ENCODE measurements at places on chromosomes 3 and 15. TPM values are rescaled to one million over a fixed set of nuclear protein-coding genes. Genes with fewer than 3 reads are reported as not detected.

DNA sequence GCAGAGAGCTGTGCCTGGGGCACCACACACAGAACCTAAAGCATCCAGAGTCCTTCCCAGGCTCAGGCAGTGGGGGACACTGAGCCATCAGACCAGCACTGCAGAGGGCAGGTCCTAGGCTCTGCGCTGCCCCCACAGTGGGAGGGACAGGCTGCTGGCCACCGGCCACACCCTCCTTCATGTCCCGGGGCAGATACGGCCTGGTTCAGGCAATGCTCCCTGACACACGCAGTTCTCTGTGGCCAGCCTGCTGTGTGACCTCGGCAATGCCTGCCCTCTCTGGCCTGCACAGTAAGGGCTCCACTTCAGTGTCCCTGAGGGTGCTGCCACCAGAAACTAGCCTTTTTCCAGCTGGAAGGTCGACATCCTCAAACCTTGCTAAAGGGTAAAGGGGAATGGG is 12.4 kb downstream of the LINGO1 start:
- H3K36me3 ChIP-seq = no peaks in the 10 kb centered on the region
- no peak overlapping the region for H3K4me3 ChIP-seq
- H3K27ac ChIP-seq = no peak overlapping the region

- no peak overlapping the region for H3K4me3 ChIP-seq
- H3K27ac ChIP-seq = no peak overlapping the region
- peak; percentile 55 for DNase-seq
- H3K27me3 ChIP-seq = no peaks in the 10 kb centered on the region
Observed at GRCh38 chr3:32045091-32045915, 61.1 kb upstream of the GPD1L start.

DNA sequence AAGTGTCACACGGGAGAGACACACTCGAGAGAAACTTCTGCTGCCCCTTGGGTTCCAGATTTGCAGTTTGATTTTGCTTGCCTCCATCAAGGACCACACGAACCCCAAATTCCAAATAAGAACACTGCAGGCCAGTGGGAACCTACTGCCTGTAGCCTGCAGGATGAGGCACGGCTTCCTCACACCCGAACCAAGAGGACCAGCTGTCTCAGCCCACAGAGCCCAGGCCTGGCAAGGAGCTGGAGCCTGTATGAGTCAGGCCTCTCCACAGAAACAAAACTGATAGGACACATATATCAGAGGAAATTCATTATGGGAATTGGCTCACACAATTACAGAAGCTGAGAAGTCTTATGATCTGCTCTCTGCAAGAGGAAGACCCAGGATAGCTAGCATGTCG is 188.1 kb upstream of the NSMCE3 start:
- H3K4me3 ChIP-seq = no peak overlapping the region
- no peak overlapping the region for H3K27ac ChIP-seq

DNA sequence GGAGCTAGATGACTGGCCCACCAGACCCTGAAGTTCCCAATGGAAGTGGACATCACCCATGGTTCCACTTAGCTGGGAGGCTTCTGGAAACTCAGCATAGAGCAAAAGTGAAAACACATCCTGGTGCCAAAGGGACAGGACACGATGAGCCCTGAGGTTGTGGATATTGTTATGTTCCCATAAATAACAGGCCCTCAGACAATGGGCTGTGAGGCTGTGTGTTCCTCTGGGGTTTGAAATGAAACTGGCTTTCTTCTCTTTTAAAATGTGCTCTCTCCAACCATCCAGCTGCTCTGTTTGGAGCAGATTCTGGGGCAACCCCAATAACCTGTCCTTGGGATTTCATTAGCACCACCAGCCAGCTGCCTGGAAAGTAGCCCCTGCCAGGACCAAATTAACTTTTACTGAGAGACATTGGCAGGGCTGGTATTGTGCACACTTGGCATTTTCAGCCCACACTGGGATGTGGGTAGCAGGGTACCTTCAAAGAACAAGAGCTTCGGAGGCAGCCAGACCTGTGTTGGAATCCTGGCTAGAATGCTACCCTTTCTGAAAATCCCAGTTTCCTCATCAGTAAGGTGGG is 97.5 kb downstream of the DNAJB8 start:
- H3K36me3 ChIP-seq = no peaks in the 10 kb centered on the region
- H3K4me1 ChIP-seq = peaks cover 5% of the 10 kb centered on the region
- H3K4me3 ChIP-seq = no peak overlapping the region
- H3K27ac ChIP-seq = no peak overlapping the region
- no peak for DNase-seq
- H3K27me3 ChIP-seq = no peaks in the 10 kb centered on the region

DNA sequence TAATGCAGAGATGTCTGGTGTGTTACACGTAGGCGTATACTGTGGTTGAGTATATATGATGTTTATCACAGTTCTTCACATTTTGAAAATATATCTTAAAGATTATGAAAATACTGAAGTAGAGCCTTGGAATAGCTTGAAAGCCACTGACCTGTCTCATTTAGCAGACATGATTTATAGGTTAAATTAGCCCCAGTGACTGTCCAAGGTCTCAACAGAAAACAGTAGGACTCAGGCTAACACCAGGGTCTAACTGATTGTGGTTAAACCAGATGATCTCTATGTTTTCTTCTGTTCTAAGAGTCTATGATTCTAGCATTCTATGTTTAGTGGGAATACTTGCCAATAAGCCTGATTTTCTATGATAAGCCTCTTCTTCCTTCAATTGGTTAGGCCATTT is 166.4 kb upstream of the NR2E3 start:
- H3K4me1 ChIP-seq = peaks cover 8% of the 10 kb centered on the region
- no peaks in the 10 kb centered on the region for H3K36me3 ChIP-seq
- DNase-seq = no peak
- no peak overlapping the region for H3K4me3 ChIP-seq
- H3K27ac ChIP-seq = no peak overlapping the region

DNA sequence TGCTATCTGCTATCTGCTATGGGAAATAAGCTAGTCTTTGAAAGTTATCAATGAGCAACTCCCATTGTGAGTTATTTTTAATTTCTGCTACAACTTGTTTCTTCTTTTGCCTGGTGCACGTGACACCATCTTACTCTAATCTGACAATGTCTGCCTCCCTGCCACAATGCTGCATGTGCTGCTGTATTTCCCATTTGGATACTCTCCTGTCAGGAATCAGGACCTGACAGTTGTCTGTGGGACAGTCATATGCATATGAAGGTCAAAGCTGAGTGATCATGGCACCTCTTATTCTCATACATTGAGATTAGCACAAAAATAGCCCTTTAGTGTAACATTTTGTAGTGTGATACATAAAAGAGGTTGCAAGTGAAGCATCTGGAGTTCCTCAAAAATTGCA is 45.8 kb downstream of the HMG20A start:
- H3K36me3 ChIP-seq = peaks cover 8% of the 10 kb centered on the region
- no peaks in the 10 kb centered on the region for H3K4me1 ChIP-seq
- no peak for DNase-seq
- H3K27me3 ChIP-seq = no peaks in the 10 kb centered on the region

DNA sequence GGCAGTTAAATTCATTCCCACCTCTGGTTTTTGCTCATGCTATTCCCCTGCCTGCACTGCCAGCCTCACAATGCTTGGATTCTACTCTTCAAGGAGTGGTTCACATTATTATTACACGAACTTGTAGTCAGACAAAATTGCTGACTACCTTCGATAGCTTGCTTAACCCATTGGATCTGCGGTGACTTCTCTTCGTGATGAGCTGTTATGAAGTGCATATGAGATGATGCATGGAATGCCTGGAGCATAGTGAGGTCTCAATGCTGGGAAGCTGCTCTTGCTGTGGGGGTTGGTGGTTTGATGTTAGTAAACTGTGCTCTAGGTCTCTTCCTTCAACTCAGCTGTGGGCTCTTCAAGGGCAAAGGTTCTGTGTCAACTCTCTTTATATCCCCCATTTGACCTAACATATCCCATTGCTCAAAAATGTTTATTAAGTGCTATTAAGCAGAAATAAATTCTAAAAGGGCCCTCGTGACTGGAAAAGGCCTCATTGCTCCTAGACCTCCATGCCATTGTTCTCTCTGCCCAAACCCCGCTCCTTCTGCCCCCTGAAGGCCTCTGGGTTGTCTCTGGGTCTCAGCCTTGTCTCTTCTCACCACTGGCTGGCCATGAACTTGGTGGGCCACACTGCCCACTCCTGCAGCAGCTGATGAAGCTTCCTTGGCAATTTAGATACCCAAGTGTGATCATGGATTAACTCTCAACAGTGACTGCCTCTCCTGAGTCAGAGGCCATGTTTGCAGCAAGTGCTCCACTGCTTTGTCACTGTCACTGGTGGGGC is 4.5 kb upstream of the SLCO2A1 start:
- no peaks in the 10 kb centered on the region for H3K36me3 ChIP-seq
- peaks cover 30% of the 10 kb centered on the region for H3K27me3 ChIP-seq
- peaks cover 5% of the 10 kb centered on the region for H3K4me1 ChIP-seq
- H3K27ac ChIP-seq = no peak overlapping the region
- DNase-seq = no peak

The GUCA1C gene
- not detected for total RNA-seq

The CFAP44 gene
- 3.1 TPM for total RNA-seq

The FILIP1L gene
- total RNA-seq = 0.09 TPM

The HCLS1 gene
- total RNA-seq = not detected

The CMTM7 gene
- 11.4 TPM for total RNA-seq

The SAXO2 gene
- 1.4 TPM for total RNA-seq

Measured in neural progenitor cell (in vitro differentiated cells).